ENCODE measurements at places on chromosomes 12 and 14.

- no peak for DNase-seq
Observed at GRCh38 chr12:124369827-124370378, 75.0 kb downstream of the RFLNA start.

- DNase-seq, result no peak
Observed at GRCh38 chr14:34680806-34681479, 33.5 kb downstream of the CFL2 start.

GRCh38 chr12:56315249-56315621, 553 bp downstream of the CNPY2 start:
- no peak for DNase-seq

GRCh38 chr12:108214486-108214885, 85.4 kb downstream of the WSCD2 start:
- DNase-seq, result no peak

- no peak for DNase-seq
Observed at GRCh38 chr14:94568186-94568585, 6.9 kb downstream of the SERPINA4 start.

DNA sequence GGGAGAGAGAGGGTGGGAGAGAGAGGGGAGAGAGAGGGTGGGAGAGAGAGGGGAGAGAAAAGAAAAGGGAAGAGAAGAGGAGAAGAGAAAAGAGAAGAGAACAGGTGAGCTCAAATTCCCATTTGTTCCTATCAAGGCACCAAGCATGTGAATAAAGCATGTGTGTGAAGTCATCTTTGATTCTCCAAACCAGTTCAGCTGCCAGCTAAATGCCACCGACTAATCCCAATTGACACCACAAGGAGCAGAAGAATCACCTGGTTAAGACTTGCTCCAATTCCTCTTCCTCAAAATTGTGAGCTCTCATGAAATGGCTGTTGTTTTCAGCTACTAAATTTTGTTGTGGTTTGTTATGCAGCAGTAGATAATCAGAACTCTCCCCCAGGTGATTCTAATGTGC, 188.9 kb downstream of the TMX1 start:
- DNase-seq, result no peak

- DNase-seq, result no peak
Observed at GRCh38 chr12:69515394-69515930, 45.3 kb downstream of the FRS2 start.

DNA sequence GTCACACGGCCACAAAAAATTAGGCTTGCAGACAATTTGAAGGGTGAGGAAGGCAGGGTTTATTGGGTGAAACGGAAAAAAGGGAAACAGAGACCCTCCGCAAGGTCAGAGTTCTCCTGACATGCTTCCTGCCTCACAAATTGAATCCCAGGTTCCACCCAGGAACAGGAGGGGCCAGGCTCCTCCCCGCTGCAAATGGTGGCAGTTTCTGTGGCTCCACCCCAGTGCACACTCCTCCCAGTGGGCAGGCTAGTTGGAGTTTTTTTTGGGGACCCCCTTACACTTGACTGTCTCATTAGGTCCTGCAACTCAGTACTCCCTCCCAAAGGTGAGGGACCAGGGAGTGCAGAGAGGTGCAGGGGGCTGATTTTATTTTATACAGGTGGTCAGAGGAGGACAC, 39.4 kb upstream of the PPP1CC start:
- no peak for DNase-seq

GRCh38 chr12:120956579-120957300, 21.6 kb upstream of the HNF1A start:
- DNase-seq, result no peak

DNA sequence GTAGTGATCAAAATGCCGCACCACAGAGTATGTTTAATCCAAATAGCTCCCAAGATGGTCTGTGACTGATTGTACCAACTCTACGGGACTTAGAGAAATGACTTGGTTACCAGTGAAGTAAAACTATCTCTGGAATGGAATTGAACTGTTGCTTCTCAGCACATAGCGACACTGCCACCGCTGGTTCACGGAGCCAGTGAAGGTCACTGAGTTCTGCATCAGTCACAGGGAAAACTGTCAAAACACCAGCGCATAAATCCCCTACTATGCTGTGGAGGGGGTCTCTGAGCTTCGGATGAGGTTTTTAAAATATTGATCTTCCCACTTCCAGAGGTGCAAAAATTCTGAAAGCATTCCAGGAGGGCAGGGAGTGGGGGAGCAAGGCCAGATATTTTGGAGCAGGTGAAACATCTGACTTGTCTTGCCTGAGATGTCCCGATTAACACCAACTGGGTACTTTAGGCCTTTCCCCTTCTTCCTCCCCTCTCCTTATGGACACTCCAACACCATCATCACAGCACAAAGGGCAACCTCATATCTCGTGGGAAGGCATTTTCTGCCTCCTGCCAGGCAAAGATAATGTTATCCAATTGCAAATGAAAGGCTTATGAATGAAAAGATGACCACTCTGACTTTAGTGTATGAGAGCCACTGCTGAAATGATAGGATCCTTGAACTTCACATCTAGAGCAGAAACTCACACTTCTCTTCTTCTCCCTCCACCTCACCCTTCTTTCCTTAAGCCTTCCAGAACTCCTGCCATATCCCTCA, 2.0 kb upstream of the PLXNC1 start:
- no peak for DNase-seq

GRCh38 chr12:121088195-121088585, 44.5 kb upstream of the P2RX7 start:
- DNase-seq, result no peak

DNA sequence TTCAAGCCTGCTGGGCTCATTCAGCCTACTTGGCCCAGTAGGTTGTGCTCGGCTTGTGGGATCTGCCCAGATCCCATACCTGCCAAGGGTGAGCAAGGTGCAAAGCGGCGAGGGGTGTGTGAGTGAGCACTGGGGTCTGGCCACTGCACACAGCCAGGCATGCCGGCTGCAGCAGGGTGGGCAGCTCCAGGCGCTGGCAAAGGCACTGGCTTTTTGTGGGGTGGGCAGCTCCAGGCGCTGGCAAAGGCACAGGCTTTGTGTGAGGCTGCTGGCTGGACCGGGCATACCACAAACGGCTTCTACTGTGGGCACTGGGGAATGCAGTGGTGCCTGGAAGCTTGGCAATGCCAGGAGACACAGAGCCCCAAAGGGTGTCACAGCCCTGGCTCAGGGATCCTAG, 137.4 kb downstream of the SLC16A7 start:
- no peak for DNase-seq

- DNase-seq, result no peak
Observed at GRCh38 chr12:39047539-39048262, 142.3 kb upstream of the CPNE8 start.

DNA sequence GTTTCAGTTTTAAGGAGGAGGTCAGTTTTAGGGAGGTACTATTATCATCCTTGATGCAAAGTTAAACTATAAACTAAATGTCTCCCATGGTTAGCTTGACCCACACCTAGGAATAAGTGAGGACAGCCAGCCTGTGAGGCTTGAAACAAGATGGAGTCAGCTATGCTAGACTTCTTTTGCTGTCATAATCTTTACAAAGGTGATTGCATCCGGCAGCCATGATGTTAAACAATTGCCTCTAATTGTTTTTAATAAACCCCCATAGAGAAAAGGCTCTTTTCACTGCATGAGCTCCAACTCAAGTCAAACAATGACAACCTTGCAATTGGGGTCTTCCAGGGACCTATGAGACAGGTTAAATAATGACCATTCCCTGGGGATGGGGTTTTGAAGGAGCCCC, 45.7 kb upstream of the EEA1 start:
- no peak for DNase-seq

GRCh38 chr12:39610436-39611025, 9.1 kb downstream of the ABCD2 start:
- DNase-seq, result no peak

GRCh38 chr12:103965590-103966504, at the start of gene TDG:
Gene TDG (plus strand): TSS chr12:103965872. CDS start chr12:103966038, 166 bp downstream.
- DNase-seq, result peak; percentile 93

DNA sequence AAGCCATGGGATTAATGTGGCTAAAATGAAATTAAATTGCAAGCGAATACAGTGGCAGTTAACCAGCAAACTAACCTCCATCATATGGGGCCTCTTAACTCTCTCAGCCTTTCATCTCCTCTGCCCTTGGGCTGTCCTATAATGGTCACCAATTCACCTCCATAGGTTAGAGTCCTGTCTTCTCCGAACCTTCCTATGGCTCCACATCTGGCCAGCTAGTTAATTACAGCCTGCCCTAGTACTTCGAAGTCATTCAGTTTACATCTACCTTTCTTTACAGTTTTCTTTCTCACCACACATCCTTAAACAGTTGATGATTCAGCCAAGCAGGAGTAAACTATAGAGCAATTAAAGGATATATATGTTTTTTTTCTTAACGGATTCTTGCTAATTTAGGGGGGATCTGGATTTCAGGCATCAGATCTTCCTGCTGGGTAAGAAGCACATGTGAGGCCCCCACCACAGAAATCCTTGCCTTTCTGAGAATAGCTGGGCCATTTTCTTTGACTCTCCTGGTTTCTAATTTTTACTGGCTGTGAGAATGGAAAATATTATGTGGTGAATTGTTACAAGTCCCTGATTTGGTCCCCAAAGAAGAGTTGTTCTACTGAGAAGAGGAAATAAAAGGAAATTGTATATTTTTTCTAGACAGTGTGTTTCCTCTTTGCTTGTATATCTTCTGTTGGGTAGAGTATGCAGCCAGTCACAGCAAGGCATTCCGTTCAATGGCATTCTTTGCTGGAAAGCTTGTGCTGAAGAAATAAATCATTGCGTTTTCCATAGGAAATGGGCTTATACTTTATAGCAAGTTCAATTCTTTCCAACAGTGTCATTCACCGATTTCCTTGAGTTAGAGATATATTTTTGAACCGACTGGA, 16.7 kb downstream of the HMGA2 start:
- DNase-seq, result no peak

DNA sequence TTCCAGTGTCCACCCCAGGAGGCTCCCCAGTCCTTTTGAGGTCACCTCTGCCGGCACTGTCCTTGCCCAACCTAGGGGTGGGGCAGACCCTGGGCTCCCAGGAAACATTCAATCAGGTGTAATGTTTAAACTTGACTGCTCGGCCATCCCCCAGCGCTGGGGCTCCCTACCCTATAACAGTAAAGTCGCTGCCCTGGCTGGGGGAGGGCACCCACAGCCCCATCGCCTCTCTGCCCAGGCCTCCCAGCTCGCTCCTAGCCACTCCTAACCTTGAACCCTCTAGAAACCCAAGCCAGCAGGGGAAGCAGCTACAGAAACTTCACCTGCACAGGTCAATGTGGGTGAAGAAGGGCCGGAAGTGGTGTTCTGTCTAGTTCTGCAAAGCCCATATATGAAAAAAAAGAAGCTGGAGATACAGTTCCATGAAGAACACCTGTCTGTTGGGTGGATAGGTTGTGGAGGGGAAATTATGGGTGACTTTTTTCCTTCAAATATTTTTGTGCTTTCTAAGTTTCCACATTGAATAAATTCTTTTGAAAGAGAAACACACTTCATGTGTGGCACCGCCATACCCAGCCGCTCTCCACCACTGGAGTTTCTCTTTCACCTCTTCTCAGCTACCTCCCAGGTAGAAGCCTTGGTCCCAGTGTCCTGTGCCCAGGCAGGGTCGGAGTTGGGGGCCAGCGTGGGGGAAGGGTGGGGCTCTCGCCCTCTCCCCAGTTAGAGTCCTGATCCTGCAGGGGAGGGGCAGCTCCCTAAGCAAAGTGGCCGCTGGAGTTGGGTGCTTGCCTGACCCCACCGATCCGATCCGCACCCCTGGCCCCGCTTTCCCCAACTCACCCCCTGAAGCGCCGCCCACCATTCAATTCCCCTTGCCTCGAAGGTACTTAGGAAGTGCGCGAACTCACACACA, 1.1 kb downstream of the CLMN start:
- no peak for DNase-seq

GRCh38 chr12:40342010-40342409, 117.2 kb downstream of the LRRK2 start:
- no peak for DNase-seq

GRCh38 chr12:94095618-94096017, 52.8 kb upstream of the PLXNC1 start:
- DNase-seq, result no peak

- no peak for DNase-seq
Observed at GRCh38 chr12:131901431-131902331, 7.3 kb downstream of the ULK1 start.

GRCh38 chr14:52878469-52878868, 72.4 kb downstream of the FERMT2 start:
- DNase-seq, result no peak

- DNase-seq, result peak; percentile 43
Observed at GRCh38 chr14:104800771-104801519, at the start of gene ZBTB42. Gene ZBTB42 (plus strand): TSS chr14:104801101. CDS start chr14:104801198, 97 bp downstream.

DNA sequence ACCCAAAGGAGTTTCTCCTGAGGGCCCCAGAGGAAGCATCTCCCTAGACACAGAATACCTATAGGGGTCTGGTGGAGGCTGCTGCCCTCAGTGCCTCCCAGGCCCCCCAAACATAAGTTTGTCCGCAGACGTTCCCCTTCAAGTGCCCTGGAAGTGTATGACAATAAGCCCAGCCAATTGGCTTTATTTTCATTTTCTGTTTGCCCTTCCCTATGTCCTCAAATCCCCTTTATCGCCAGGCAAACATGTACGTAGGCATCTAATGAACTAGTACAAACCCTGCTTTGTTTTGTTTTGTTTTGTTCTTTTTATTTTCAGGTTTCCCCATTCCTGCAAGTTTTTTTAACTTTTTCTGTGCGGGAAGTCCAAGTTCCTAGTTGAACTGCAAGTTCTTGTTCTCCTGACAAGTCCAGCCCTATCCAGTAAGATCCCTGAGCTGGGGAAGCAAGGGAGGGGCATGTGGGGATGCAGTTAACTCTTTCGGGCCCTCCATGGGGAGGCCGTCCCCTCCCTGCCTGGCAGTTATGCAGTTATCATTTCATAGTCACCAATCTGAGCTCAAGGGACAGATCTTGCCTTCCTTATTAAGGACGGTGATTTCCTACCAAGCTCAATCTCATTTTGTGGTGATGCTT, 141.9 kb downstream of the KCNA5 start:
- no peak for DNase-seq

DNA sequence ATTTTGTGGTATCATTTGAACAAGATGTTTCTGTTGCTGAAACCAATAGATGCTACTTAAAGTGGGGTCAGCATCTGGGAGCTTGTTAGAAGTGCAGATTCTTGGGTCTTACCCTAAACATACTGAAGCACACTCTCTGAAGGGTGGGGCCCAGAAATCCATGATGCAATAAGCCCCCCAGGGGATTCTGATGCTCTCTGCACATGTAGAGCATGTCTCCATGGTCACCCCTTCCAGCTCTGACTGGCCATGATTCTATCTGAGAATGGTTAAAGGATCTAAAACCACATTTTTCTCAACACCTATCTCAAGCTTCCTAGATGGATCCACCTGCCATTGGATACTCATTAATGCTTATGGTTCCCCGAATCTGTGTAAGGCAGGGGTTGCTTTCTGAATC, 20.4 kb downstream of the JDP2 start:
- DNase-seq, result no peak

- DNase-seq, result no peak
Observed at GRCh38 chr14:31505411-31505810, 17.6 kb upstream of the GPR33 start.

GRCh38 chr12:44015333-44015941, 179.6 kb downstream of the TMEM117 start:
- DNase-seq, result no peak
